Activated T-helper 2 cell treated with anti-CD3 and anti-CD28 coated beads, Interferon-gamma antibody, Interleukin-2, Interleukin-4, amounts not matched to agents 10 μg/mL and 5 μg/mL and 100 μg/mL, durations not matched to agents 14 hours and 24 hours and 36 hours (primary cell): ENCODE measurements at places on chromosomes 16 and 17. TPM values are rescaled to one million over a fixed set of nuclear protein-coding genes. Genes with fewer than 3 reads are reported as not detected.

The RBFOX1 gene
- total RNA-seq = not detected in 2 replicates

The KCTD13 gene
- 39.7 and 47.5 TPM in 2 replicates for total RNA-seq

The TLCD1 gene
- 8.0 and 8.2 TPM in 2 replicates for total RNA-seq

GRCh38 chr17:53017227-53017626, 805.5 kb upstream of the KIF2B start:
- H3K4me1 ChIP-seq = no peaks in the 10 kb centered on the region
- no peaks in the 10 kb centered on the region for H3K36me3 ChIP-seq
- DNase-seq = no peak
- no peaks in the 10 kb centered on the region for H3K27me3 ChIP-seq
- H3K4me3 ChIP-seq = no peak overlapping the region
- no peak overlapping the region for H3K27ac ChIP-seq

DNA sequence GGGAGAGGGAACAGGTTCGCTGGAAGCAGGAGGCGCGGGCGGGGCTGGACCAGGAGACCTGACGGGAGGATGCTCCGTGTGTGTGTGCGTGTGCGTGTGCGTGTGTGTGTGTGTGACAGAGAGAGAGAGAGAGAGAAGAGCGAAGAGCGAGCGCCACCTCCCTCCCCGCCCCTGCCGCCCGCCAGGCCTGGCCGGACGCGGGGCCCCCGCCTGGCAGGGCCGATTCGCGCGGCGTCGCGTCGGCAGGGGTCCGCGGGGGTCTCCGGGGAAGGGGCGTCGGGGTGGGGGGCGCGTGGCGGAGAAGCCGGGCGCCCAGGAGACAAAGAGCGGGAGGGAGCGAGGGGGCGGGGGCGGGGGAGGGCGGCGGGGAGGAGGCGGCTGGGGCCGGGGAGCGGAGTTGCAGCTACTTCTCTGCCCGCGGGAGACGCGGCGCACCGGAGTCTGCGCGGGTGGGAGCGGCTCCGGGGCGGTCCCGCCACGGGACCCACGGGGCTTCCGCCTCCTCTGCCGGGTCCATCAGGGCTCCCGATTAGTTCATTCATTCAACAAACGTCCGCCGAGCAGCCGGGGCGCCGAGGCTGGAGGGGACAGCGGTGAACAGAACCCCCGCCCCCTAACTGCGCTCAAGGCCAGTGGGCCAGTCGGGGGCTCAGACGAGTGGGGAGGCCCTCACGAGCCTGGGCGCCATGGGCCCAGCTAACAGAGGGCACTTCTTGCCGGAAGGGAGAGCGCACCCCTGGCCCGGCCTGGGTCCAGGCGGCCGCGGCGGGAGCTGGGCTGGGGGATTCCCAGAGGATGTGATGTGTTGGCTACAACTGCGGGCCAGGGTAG, at the start of gene SAMD14:
SAMD14 (minus strand) TSS at position 433 of the 831 bp plus-strand sequence. CDS start 5,201 bp downstream, outside the sequence.
- peak within 1 kb of the TSS; percentile 72 for H3K4me3 ChIP-seq
- DNase-seq = no peak
- H3K36me3 ChIP-seq = peaks cover 34% of the 10 kb centered on the region
- H3K27ac ChIP-seq = peak within 1 kb of the TSS; percentile 19

DNA sequence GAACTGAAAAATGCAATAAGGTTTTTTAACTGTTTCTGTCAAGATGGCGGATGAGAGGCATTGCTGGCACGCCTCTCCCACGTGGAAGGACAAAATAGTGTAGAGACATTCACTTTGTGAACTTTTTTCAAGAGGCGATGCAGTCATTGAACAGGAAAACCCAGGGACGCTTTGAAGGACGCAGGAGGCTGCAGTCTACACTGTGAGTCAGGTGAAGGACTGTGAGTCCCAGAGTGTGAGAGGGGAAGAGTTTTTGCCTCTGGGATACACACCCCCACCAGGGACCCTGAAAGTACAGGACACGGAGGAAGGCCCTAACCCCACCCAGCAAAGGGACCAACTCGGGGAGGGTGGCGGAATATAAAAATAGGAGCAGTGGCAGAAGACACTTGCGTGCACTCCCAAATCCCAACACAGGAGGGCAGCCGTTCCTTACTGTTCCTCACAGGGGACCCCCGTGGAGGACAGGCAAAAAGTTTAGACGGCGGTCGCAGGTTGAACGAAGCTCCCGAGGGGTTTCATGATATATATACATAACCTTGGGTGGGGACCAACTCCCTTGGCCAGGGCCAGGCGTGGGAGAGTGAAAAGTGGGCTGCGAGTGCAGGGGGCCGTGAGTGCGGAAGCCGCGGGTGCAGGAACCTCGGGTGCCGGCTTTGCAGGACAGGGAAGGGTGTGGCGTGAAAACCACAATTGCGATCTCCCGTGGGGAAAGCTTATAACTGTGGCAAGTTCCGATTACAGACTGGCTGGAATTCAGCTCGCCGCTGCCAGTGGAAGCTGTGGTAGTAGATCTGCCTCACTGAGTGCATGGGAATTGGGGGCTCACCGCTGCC, 82.0 kb upstream of the ALOX12 start:
- no peaks in the 10 kb centered on the region for H3K36me3 ChIP-seq
- DNase-seq = peak; percentile 55
- no peak overlapping the region for H3K27ac ChIP-seq
- H3K4me3 ChIP-seq = peak overlapping the region; percentile 65
- H3K27me3 ChIP-seq = peaks cover 27% of the 10 kb centered on the region
- H3K4me1 ChIP-seq = peaks cover 30% of the 10 kb centered on the region

GRCh38 chr17:13197586-13197985, 179.8 kb upstream of the ELAC2 start:
- H3K4me1 ChIP-seq = no peaks in the 10 kb centered on the region
- DNase-seq = no peak
- H3K27me3 ChIP-seq = no peaks in the 10 kb centered on the region
- H3K27ac ChIP-seq = no peak overlapping the region

GRCh38 chr17:67685351-67685750, 32.4 kb upstream of the NOL11 start:
- DNase-seq = no peak
- H3K27ac ChIP-seq = no peak overlapping the region
- H3K4me3 ChIP-seq = no peak overlapping the region
- no peaks in the 10 kb centered on the region for H3K36me3 ChIP-seq
- H3K27me3 ChIP-seq = no peaks in the 10 kb centered on the region

GRCh38 chr17:44345454-44346026, 438 bp downstream of the GRN start:
- H3K27ac ChIP-seq = peak overlapping the region; percentile 56
- peaks cover 12% of the 10 kb centered on the region for H3K27me3 ChIP-seq
- peak overlapping the region; percentile 94 for H3K4me3 ChIP-seq
- no peaks in the 10 kb centered on the region for H3K36me3 ChIP-seq
- H3K4me1 ChIP-seq = peaks cover 12% of the 10 kb centered on the region
- no peak for DNase-seq

- DNase-seq = no peak
- H3K4me3 ChIP-seq = peak overlapping the region; percentile 66
- H3K27ac ChIP-seq = peak overlapping the region; percentile 90
- H3K36me3 ChIP-seq = no peaks in the 10 kb centered on the region
These were observed 701 bp upstream of the DPEP2 start for GRCh38 chr16:67999985-68000384.
